Stromal cell of bone marrow (primary cell): ENCODE measurements at places on chromosomes 4 and X.

DNA sequence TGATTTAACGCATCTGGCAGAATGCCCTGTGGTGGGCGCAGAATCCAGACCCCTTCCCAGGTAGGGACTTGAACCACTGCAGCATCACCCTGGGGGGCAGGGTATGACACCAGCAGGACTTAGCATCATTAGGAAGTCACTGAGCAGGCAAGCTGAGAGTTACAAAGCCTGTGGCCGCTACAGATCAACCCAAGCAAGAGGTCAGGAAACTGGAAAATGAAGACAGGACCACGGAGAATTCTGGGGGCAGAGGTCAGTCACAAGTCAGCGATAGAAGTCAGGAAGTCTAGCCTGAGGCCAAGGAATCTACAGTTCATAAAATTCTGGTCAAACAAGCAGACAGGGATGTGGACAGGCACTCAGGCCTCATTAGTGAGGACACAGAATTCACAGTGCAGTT, 108.4 kb downstream of the CHIC2 start:
- DNase-seq: no peak

DNA sequence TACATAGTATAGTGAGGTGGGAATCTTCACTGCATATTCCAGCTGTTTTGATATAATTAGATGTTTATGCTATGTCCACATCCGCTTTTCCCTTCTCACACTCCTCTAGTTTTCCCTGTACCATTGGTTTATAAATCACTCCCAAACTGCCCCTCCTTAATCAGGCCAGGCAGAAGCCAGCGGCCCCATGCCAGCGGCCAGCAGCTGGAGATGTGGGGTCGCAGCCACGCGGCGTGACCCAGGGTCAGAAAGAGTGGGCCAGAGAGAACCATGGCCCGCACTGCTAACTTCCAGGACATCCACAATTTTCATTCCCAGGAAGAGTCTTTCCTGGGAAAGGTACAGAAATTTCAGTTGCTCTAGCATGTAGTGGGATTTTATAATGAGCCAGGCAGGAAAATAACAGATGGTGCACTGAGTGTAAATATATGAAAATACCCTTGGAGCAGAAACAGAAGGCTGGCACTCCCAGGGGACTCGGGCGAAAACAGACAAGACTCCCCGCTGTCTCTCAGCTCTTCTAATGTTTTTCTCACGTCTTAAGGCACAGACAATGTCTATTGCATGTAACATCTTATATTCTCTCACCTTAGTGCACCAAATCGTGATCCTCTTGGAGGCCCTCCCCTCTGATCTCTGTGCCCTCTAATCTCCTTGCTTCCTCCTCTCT, 145.9 kb upstream of the ZFP42 start:
- no peak for DNase-seq

DNA sequence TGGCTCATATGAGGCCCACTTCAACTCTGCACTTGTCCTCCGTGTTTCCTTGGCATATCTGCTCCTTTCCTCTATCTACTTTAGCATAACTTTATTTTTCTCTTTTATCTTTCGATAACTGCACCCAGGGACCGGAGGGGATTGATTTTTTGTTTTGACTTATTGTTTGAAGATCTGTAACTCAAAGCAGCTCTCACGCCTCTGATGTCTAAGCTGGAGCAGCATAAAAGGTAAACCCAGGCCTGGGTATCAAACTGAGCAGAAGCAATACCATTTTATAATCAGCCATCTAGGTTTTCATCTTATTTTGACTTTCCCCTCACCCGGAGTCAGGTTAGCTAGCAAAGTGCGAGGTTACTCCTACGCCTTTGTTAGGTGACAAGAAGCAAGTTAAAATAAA, 28.4 kb downstream of the LEF1 start:
- no peak for DNase-seq

DNA sequence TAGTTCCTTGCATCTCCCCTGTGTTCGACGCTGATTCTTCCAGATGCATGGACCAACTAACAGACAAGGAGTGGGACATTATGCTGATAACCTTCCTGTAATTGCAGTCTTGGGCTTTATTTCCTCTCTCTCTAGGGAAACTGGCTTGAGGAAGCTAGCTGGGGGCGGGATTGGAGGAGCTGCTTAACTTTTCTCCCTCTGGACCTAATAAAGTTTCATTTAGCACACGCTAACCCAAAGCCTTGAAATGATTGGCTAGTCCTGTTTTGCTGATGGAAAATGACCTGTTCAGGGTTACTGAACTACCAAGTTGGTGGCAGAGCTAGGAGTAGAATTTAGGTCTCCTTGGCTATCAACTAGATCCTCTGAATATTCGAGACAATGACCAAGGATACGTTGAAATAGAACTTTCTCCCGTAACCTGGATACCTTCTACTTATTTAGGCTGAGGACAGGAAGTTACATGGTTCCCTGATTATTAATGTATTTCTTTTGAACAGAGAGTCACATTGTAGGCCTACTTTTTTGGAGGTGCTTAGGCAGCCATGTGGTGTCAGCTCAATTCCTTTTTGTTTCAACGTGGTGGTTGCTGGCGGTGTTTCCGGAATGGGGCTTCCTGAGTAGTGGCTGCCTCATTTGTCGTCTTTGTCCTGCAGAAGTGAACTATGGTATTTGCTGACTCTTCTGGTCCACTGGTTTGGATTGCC, 2.0 kb downstream of the PGK1 start:
- DNase-seq: no peak
